ENCODE measurements at places on chromosomes 2 and 18. TPM values are rescaled to one million over a fixed set of nuclear protein-coding genes. Genes with fewer than 3 reads are reported as not detected.

The SCTR gene
- polyA plus RNA-seq = 0.13 TPM

The ORMDL1 gene
- polyA plus RNA-seq = 121 TPM

The LNPK gene
- polyA plus RNA-seq = 7.0 TPM

The TXNDC2 gene
- not detected for polyA plus RNA-seq

- no peak for DNase-seq
Measured at GRCh38 chr2:227671170-227671905, 4.7 kb downstream of the SCYGR5 start.

- no peak for DNase-seq
Measured at GRCh38 chr2:112724591-112725525, 4.0 kb downstream of the NT5DC4 start.

GRCh38 chr2:60565472-60565871, 12.0 kb upstream of the BCL11A start:
- DNase-seq = no peak

- DNase-seq = no peak
Measured at GRCh38 chr2:84534225-84534624, 17.9 kb downstream of the DNAH6 start.

DNA sequence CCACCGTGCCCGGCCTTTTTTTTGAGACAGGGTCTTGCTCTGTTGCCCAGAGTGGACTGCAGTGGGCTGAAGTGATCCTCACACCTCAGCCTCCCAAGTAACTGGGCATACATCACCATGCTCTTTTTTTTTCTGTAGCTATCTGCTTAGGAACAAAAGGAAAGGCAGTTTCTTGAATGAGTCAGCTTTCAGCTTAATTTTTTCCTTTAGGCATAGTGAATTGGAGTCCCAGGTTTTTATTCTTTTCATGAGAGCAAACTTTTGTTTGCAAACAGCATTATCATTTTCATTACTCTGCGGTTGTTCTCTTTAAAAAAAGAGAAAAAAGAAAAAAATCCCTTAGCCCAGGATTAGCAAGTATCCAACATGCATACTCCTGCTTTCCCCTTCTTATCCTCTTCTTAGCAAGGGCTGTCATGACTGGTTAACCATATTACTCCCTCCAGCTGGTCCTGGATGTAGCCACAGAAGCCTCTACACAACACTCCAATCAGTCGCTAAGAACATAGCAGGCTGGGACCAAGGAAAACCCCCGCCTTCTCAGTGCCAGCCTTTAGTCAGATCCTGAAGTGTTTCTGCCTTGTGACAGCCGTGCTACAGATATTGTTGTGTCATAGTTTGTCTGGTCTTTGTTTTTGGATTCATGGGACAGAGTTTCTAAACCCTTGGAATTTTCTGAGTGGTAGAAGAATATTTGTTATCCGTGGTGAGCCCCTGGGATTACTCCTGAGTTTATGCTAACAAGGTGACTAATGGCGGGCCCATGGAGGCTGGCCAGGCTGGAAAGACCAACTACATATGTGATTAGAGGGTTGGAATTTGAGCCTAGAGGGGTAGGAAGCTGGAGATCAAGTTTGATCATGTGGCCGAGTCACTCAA, 23.3 kb upstream of the ST3GAL5 start:
- DNase-seq = peak; percentile 78

- no peak for DNase-seq
Measured at GRCh38 chr2:178265851-178266250, 71.5 kb downstream of the OSBPL6 start.

DNA sequence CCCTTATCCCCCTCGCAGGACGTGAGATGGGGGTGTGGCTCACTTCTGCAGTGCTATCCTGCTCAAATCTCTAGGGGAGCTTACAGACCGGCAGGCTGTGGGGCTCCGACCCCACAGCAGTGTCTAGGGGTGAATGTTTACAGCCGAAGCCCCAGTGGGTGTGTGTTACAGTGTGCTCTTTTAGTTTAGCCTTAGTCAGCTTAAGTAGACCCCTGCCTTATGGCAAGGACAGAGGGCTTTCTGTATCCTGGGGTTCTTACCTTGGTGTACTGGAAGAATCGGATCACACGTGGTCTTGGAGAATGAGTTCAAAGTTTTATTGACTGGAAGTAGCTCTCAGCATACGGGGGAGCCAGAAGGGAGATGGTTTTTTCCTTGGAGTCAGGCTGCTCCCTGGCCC, 348.2 kb upstream of the GYPC start:
- DNase-seq = no peak

GRCh38 chr2:38720613-38721241, 30.4 kb downstream of the SRSF7 start:
- DNase-seq = peak; percentile 85

DNA sequence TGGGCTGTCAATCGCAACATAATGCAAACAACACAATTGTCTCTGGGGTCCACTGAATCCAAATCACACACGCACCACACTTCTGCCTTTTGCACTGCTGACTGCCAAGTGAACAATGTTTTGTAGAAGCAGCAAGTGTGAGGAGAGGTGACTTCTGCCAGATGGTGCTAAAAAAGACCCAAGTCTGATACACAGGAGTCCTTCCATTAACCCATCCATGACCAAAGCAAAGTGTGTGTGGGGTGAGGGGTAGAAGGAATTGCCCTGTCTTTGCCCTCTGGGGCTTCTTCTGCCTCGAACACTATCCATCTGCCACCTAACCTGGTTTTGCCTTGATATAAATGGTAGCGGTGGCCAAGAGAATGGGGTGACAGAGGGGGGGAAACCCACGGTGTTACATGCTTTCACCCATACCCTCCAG, 50.0 kb downstream of the C2orf42 start:
- DNase-seq = peak; percentile 33

DNA sequence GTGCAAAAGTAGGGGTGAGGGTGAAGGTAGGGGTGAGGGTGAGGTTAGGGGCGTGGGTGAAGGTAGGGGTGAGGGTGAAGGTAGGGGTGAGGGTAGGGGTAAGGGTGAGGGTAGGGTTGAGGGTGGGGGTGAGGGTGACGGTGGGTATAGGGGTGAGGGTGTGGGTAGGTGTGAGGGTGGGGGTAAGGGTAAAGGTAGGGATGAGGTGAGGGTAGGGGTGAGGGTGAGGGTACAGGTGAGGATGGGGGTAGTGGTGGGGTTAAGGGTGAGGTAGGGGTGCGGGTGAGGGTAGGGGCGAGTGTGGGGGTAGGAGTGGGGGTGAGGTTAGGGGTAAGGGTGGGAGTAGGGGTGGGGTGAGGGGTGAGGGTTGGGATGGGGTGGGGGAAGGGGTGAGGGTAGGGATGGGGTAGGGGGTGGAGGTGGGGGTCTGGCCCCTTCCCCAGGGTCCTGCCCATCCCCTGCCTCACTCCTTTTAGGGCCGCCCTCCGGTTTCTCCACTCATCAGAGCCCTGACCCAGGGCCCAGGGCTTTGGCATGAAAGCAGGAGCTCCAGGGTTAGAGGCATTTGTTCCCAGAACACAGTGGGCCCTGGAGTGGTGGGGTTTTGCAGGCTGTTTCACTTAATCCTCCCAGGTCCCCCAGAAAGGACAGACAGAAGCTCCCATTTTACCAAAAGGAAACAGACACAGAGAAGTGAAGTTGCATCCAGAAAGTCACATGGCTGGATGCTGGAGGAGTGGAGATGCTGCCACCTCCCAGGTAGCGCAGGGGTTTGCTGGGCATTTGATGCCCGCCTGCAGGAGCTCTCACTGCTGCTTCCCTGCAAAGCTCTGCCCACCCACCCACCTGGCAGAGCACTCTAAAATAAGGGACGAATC, 26.9 kb downstream of the SNORC start:
- DNase-seq = no peak

- DNase-seq = no peak
Measured at GRCh38 chr2:1656326-1656960, 87.9 kb downstream of the PXDN start.

DNA sequence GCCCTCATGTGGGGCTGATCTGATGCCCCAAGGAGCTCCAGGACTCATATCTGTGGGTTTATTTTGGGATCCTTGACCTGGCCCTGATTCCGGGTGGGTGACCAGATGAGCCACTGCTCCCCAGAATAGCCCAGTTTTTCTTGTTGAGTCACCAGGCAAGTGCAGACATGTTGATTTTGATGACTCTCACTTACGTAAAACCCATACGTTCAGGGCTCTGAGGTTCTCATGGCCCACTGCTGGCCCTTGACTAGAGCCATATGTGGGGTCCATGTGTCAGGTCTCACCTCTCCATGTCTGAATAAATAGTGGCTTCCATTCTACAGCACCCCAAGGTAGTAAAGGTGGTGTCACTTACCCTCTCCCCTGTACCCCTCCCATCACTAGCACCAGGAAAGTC, 41.9 kb downstream of the CDC42EP3 start:
- DNase-seq = no peak
